Mucosa of descending colon (tissue), 3 donors: ENCODE measurements at places on chromosomes 3 and 15. TPM values are rescaled to one million over a fixed set of nuclear protein-coding genes. Genes with fewer than 3 reads are reported as not detected.

Gene GABRR3
- total RNA-seq: not detected

Gene IQCH
- total RNA-seq: 2.2 TPM

Gene THOC7
- 47.9 TPM for total RNA-seq

Gene LRRC57
- 26.6 TPM for total RNA-seq

Gene PEX11A
- 16.7 TPM for total RNA-seq

Gene FBXO40
- not detected for total RNA-seq

Gene CBLB
- total RNA-seq: 51.0 TPM

Gene CCNB2
- 29.3 TPM for total RNA-seq

Gene SPINK8
- total RNA-seq: not detected

Gene NANOGP8
- total RNA-seq: 1.1 TPM

Gene MYO5C
- 81.6 TPM for total RNA-seq

DNA sequence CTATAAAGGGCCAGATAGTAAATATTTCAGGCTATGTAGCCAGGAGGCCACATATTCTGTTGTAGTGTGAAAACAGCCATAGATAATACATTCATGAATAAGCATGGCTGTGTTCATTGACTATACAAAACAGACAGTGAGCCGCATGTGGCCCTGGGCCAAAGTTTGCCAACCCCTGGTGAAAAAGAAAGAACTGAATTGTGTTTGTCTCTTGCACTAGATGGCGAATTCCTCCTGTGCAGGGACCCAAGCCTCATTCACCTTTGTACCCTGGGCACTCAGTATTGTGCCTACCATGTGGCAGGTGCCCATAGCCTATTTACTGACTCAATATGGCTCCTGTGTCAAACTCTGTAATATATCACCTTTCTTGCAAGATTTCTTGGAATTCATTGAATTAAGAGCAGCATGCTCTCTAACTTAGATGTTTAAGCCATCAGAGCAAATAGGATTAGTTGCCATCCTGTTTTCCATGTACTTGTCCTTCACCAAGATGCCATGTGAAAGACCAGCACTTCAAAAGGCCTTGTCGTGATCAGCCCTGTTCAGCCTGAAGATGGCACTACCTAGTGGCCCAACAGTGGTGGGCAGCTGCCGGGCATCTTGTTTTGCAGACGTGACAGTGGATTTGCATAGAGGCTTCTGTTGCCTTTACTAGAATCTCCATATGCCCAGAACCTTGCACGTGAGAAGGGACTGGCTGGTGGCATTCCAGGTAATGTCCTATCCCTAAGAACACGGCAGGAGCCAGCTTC, 50.9 kb upstream of the CMTM7 start:
- no peak for DNase-seq

DNA sequence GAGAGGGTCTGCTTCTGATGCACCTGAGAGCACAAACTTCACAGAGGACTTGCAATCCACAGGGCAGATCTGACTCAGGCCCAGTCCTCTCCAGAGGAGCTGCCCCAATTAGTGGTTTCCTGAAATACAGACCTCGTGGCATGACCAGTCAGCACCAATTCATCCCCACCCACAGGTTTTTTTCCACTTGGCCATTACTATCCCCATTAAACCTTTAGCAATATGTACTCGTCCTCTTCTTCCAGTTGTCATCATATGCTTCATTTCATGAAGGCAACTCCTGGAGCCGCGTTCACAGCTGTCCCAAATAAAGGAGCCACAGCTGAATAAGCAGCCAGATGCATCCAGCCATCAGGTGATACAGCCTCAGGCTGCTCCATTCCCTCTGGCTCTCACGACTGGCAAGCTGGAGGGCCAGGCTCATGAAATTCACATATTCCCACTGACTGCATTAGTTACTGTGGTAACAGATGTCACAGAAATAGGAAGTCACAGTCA, 163.1 kb downstream of the FMN1 start:
- DNase-seq: no peak

GRCh38 chr3:195119461-195120266, 151.3 kb downstream of the XXYLT1 start:
- no peak for DNase-seq

- no peak for DNase-seq
Observed at GRCh38 chr3:193641440-193641775, 48.4 kb downstream of the OPA1 start.

DNA sequence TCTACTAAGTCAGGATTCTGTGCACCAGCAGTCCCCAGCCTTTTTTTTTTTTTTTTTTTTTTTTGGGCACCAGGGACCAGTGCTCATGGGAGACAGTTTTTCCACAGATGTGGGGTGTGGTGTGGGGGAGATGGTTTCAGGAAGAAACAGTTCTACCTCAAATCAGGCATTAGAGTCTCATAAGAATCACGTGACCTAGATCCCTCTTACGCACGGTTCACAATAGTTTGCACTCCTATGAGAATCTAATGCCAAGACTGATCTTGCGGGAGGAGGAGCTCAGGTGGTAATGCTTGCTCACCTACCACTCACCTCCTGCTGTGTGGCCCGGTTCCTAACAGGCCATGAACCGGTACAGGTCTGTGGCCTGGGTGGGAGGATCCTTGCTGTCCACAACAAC, 88.8 kb downstream of the GADL1 start:
- no peak for DNase-seq

DNA sequence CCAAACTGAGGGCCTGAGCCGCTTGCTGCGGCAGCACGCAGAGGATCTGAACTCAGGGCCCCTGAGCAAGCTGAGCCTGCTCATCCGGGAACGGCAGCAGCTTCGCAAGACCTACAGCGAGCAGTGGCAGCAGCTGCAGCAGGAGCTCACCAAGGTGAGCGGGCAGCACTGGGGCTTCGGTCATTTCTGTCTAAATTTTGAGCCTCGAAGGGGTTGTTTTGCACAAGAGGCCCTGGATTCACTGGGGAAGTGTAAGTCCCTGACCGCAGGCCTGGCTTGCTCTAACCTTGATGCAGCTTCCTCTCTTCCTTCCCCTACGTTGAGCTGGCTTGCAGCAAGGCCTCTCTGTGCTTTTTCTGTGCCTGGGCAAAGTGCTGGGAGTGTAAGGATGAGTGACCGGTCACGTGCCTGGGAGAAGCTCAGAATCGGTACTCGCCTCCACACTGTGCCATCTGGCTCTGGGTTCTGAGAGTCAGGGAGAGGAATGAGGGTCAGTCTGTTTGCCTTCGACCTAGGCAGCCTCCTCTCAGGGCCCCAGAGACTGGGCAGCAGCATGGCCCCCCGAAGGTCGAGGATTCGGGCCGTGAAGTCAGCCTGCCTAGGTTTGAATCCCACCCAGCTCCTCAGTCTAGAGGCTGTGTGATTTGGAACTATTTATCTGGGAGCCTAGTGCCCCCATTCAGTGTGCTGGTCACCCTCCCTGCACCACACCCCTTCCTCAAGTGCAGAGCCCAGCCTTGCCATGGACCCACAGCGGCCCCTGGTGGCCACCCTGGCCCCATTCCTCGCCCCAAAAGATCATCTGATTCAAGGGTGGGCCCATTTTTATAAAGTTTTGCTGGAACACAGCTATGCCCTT, 1.4 kb downstream of the FES start:
- peak; percentile 87 for DNase-seq

DNA sequence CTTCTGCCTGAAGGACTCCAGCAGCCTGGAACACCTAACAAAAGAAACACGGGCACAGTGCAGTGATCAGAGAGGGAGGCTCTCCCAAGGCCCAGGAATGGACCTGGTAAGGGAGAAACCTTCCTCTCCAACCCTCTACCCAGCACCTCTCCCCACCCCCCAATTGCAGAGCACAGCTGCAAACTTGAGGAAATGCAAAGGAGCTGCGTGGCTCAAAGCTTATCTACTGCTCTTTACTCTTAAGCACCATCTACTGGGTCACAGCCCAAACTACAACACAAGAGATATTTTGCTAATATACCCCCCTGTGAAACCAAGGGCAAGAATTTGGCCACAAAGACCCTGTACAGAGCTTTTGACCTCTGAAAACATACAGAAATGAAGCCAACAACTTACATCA, 328.3 kb downstream of the OXSM start:
- no peak for DNase-seq

DNA sequence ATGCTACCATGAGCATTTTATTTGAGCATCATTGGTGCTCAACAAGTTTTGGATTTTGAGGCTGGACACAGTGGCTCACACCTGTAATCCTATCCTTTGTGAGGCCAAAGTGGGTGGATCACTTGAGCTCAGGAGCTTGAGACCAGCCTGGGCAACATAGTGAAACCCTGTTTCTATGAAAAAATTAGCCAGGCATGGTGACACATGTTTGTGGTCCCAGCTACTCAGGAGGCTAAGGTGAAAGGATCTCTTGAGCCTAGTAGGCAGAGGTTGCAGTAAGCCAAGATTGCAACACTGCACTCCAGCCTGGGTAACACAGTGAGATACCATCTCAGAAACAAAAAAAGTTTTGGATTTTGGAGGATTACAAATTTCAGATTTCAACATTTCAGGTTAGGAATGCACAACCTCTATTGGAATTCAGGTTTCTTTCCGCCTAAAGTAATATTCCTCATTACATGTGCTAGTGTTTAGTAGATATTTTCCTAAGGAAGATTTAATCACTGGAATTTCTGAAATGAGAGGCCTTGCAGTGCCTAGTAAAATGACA, 27.6 kb downstream of the CNOT10 start:
- no peak for DNase-seq

DNA sequence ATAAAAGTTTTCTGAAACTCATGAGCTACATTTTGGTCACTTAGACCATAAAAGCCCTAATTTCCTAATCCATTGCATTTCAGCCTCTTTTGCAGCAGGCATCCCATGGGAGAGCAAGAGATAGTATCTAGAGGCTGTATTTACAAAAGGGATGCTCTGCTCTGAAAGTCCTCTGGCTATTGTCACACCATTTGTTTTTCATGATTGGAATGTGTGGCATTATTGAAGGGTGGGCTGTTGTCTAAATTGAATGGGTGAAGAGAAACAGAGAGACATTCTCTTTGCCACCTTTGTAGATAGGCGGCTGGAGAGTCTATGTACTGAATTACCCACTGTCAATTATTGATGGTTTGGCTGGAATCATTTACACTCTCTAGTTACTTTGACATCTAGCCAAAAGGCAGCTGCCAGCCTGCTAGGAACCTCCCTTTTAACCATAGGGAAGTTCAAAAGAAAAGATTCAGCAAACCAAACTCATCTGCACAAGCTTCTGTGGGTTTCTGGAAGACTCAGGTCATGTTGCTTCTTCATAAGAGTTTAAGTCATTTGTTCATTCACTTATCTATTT, 89.8 kb upstream of the RARB start:
- no peak for DNase-seq

DNA sequence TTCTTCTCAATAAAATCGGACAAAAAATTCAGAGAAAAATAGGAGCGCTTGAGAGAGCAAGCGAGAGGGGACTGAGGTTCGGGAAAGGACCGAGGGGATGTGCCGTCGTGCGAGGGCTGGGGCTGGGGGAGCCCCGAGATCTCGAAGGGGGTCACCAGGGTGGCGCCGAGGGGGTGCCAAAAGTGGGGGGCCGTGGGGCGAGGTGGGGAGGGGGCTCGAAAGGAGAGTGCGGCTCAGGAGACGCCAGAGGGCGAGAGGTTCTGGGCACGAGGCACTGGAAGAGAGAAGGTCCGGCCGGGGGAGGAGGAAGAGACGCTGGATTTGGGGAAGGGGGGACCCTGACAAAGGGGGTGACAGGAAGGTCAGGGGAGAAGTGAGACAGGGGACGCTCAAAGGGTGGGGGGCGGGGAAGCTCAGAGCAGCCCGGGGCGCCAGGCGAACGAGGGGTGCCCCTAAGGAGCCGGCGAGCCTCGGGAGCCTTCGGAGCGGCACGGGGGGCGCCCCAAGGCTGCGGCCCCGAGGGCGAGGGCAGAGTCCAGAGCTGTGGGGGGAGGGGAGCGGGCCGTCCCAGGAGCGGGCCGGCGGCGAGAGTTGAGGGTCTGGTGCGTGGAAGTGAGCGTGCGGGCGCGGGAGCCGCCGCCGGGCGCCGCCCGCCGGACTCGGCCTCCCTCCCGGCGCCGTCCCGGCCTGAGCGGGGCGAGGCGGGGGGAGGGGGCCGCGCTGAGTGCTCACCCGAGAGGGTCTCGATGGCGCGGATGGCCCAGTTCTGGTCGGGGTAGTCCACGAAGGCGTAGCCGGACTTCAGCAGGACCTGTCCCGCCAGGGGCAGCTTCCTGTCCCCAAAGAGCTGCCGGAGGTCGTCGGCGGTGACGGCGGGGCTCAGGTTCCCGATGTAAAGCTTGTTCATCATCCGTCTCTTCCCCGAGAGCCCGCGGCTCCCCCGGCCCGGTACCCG, 514 bp downstream of the IGF2BP2 start:
- peak; percentile 59 for DNase-seq

GRCh38 chr3:127207727-127208482, 15.0 kb downstream of the PRR23E start:
- DNase-seq: no peak

DNA sequence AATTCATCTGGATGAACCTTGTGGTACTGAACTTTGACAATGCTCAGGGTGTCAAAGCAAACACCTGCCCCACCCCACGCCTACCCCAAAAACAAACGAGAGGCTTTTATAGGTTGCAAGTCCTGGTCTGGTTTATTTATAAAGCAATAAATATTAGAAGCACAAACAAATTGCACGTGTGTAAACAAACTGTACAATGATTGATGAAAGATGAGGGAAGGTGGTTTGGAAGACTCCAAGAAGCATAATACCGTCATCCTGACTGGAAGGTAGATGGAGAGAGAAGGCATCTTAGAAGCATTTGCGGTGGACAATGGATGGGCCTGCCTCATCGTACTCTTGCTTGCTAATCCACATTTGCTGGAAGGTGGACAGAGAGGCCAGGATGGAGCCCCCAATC, 5.2 kb downstream of the ACTC1 start:
- no peak for DNase-seq

DNA sequence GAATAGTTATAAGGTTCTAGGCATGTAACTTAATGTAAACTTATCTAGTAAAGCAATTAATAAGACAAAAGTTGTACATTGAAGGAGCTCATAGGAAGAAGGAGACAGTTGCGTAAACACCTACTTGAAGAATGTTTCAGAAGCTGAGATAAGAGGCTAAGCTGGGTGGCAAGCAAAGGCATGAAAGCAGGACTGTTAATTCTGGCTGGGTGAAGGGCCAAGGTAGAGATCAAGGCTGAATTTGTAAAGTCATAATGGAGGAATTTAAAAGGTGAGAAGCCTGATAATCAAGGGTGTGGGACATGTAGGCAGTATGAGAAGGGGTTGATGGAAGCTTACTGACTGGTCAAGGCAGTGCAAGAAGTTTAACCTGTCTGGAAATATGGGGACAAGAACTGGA, 80.4 kb upstream of the TGFBR2 start:
- no peak for DNase-seq

GRCh38 chr3:169812332-169813235, at the start of the genes LRRC34 and LRRIQ4:
Gene LRRC34 (minus strand): TSS chr3:169812904. CDS start chr3:169812548, 356 bp downstream.
Gene LRRIQ4 (plus strand): TSS chr3:169812870. CDS start chr3:169821922, 9,052 bp downstream.
- DNase-seq: peak; percentile 88

GRCh38 chr3:43155464-43156121, 49.7 kb upstream of the POMGNT2 start:
- DNase-seq: peak; percentile 61

- DNase-seq: peak; percentile 87
Observed at GRCh38 chr15:40787344-40787841, 17.6 kb downstream of the C15orf62 start.

- no peak for DNase-seq
Observed at GRCh38 chr3:142470826-142471225, 23.0 kb upstream of the XRN1 start.
